ENCODE measurements at places on chromosomes 4 and X.

- no peak for DNase-seq
Observed at GRCh38 chrX:2867206-2867605, 38.5 kb downstream of the GYG2 start.

GRCh38 chr4:81392164-81392563 lies 79.5 kb downstream of the RASGEF1B start:
- DNase-seq, result no peak

- no peak for DNase-seq
Observed at GRCh38 chr4:82235346-82235745, 138.4 kb downstream of the HNRNPD start.

- DNase-seq, result no peak
Observed at GRCh38 chr4:166895771-166896170, 338.5 kb downstream of the SPOCK3 start.

DNA sequence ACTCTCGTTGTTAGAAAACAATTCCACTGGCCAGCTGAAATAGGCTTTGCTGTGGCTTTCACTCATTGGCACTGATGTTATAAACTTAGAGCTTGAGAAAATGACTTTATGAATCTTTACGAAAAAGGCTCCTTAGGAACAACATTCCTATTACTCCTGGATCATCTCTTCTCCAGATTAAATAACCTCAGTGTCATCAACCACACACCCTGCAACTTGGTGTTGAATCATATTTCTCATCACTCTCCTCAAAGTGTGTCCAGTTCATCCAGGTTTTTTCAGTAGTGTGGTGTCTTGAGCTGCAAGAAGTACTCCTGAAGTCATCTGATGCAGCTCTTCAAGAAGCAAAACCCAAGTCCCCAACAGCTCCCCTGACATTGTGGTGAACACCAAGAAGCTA lies 28.1 kb upstream of the ANOS1 start:
- no peak for DNase-seq

All from stimulated activated CD4-positive, alpha-beta T cell treated with anti-CD3 and anti-CD28 coated beads, Interleukin-1b, Interleukin-23, amount 100 ng/mL, for 1 hour (primary cell).